Kidney epithelial cell (primary cell): ENCODE measurements at places on chromosomes 1 and 21. TPM values are rescaled to one million over a fixed set of nuclear protein-coding genes. Genes with fewer than 3 reads are reported as not detected.

GRCh38 chr21:41032541-41032940 lies 135.4 kb upstream of the BACE2 start:
- DNase-seq: no peak

DNA sequence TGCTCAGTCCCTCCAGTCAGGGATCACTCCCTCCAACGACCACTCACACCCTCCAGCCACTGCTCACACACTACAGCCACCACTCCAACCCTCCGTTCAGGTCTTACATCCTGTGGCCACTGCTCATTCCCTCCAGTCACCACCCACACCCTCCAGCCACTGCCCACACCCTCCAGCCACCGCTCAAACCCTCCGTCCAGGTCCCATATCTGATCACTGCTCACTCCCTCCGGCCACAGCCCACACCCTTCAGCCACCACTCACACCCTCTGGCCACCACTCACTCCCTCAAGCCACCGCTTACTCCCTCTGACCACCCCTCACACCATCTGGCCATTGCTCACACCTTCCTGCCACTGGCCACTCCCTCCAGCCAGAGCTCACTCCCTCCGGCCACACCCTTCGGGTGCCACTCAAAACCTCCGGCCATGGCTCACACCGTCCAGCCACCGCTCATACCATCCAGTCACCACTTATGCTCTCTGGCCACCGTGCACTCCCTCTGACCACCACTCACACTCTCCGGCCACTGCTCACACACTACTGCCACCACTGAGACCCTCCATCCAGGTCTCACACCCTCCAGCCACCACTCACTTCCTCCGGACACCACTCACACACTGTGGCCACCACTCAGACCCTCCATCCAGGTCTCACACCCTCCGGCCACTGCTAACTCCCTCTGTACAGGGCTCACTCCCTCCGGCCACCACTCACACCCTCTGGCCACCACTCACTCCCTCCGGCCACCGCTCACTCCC lies 4.7 kb upstream of the TFF1 start:
- DNase-seq: no peak

DNA sequence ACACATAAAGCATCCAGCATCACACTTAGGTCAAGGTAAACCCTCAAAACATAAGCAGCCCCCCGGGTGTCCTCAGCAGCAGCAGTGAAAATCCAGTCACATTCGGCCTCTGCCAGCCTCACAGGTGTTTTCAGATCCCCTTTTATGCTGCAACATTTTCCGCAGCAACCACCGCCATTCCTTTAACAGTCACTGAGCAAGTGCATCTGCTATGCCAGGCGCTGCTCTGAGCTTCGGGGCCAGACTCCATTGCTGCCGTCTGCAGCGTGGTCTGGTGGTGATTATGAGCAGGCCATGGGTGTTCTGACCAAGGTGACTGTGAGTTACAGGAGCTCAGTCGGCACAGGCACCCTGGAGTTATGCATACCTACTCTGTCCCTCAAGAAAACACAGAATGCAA lies 4.5 kb downstream of the URB1 start:
- DNase-seq: no peak

DNA sequence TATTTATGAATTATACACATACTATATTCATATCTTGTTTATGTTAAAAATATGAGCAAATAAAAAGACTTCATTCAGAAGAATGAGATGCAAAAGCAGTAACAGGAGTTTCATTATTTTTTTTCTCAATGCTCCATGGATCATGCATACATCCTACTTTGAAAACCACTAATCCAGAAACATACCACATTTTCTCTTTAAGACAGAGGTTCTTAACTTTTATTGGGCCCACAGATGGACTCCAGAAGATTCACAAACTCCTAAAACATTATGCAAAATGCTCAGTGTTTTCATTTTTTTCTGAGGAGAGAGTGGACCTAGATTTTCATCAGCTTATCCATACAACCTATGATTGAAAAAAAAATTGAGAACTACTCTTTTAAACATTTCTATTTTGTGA lies 227.8 kb downstream of the DNM3 start:
- no peak for DNase-seq

GRCh38 chr1:232635778-232636356 lies 5.9 kb upstream of the SIPA1L2 start:
- no peak for DNase-seq

GRCh38 chr1:212488436-212489283 lies 55.9 kb downstream of the NENF start:
- peak; percentile 91 for DNase-seq

GRCh38 chr1:20233866-20234265 lies 47.5 kb upstream of the PLA2G2C start:
- DNase-seq: no peak

GRCh38 chr1:242228991-242229390 lies 230.1 kb upstream of the MAP1LC3C start:
- DNase-seq: no peak

DNA sequence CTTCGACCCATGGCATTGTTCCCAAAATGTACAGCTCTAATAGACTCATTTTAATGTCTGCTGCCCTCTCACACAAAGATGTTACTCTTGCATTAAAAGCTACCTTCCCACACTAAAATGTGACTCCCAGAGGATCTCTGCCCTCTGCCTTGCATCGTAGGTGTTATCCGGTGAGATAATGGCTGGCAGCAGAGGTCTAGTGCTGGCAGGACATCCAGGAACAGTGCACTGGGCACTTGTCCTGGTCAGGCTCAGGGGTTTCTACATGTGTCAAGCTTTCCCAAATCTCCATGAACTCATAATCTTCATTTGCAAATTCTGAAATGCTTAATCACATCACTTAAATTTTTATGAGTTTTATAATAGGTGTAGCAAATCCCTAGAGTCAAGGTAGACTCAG lies 310.6 kb downstream of the LRRIQ3 start:
- no peak for DNase-seq

GRCh38 chr1:89407360-89407759 lies 43.5 kb downstream of the GBP6 start:
- DNase-seq: peak; percentile 26

DNA sequence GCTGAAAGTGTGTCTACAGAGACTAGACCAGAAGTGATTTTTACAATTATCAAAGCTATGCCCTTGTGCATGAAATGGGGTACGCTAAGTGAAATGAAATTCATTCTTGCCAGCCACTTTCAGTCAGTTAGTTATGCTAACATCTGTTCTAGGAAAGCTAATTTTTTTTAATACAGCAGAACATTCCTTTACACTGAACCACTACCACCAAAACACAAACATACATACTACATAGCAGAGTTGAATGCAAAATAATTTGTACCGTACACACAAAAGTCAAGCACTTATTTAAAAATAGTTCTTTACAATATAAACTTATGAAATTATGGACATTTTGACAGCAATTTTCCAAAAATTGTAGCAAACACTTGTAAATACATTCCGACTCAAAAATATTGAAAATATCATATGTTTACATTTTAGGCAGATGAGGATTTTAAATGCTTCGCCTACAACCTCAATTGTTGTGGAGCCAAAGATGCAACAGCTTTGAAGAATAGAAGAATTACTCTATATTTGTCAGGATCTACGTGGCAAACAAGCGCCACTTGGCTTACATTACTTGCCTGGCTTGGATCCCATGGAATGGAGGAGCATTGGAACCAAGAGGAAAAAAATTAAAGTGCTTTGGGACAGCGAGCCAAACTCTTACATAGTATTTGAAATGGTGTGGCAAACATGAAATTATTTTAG lies 30.6 kb downstream of the WLS start:
- no peak for DNase-seq

DNA sequence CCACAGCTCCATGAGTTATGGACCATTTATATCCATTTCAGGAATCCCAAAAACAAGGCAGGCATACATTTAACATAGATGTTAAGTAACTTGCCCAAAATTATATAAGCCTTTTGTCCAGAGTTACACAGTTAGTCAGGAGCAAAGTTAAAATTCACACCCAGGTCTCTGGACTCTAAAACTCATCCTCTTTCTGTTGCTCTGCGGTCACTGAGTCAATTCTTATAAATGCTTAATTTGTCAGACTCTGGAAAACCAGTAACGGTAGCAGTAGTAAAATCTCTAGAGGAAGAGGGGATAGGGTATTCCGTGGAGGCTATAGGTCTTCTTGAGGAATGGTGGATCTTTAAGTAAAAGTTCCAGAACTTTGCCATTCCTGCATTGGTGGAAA lies 223.6 kb upstream of the JUN start:
- DNase-seq: no peak

GRCh38 chr1:156052862-156053767 lies 483 bp downstream of the UBQLN4 start:
- no peak for DNase-seq

DNA sequence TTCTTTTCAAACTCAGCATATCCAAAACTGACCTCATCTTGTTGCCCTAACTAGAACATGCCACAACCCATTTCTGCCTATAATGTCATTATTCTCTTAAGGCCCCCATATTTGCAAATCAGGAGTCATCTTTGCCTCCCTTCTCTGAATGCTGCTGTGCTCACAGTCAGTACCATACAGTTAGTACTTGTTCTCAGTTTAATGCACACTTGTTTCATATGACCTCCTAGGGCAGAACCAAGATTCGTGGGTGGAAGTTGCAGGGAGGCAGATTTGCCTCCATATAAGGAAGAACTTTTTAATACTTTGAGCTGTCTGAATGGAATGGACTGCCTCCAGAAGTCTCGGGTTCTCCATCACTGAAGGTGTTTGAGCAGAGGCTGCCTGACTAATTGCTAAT lies 9.2 kb downstream of the CAP1 start:
- no peak for DNase-seq

DNA sequence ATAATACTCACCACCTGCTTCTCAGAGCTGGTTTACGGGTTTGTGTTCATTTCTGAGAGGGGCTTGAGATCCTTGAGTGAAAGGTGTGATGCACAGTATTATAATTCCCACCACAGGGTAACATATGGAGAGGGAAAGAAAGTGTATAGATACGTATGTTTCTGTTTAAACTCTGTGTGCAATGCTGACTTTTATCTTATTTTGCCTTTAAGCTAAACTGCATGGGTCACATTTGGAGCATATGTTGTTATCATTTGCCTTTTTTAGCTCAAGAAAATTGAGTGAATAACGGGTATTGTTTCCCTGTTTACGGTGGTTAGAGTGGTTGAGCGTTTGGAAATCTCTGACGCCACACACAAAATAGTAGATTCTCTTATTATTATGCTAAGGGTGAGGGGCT lies 191.1 kb upstream of the NFIA start:
- no peak for DNase-seq

DNA sequence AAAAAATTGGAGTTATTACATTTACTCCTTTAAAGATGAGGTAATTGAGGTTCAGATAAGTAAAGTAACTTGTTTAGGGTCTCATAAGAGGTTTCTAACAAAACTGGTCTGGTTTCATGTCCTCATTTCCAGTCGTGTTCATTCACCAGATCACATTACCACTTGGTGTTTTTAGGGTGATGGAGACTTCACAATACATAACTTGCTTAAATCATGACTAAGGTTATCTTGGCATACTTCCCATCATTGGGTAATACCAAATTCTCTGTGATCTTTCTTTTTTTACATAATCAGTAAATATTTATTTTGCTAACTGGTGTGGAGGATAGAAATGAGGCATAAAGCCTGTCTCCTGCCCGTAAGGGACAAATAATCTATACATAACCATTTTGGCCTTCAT lies 31.6 kb upstream of the RPTN start:
- DNase-seq: no peak

- no peak for DNase-seq
Observed at GRCh38 chr1:92502247-92502646, 15.5 kb upstream of the GFI1 start.

DNA sequence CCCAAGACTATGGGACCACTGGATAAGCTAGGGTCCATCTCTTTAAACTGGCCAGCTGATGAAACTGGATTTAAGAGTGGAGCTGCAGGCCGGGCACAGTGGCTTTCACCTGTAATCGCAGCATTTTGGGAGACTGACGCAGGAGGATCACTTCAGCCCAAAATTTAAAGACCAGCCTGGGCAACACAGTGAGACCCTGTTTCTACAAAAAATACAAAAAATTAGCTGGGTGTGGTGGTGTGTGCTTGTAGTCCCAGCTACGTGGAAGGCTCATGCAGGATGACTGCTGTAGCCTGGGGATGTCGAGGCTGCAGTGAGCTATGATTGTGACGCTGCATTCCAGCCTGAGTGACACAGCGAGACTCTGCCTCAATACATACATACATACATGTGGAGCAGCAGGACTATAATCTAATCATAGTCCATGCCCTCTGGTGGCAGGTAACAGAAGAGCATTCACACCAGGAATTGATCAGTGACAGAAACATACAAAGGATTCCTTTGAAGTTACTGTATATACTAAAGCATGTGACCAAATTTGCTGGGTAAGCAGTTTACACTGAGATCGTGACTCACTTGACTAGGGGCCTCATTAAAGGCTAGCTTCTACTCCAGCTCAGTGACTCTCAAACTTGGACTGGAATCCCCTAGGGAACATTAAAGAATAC lies 101.5 kb upstream of the SLFNL1 start:
- peak; percentile 78 for DNase-seq

- DNase-seq: no peak
Observed at GRCh38 chr1:231855361-231855760, 228.8 kb downstream of the DISC1 start.

DNA sequence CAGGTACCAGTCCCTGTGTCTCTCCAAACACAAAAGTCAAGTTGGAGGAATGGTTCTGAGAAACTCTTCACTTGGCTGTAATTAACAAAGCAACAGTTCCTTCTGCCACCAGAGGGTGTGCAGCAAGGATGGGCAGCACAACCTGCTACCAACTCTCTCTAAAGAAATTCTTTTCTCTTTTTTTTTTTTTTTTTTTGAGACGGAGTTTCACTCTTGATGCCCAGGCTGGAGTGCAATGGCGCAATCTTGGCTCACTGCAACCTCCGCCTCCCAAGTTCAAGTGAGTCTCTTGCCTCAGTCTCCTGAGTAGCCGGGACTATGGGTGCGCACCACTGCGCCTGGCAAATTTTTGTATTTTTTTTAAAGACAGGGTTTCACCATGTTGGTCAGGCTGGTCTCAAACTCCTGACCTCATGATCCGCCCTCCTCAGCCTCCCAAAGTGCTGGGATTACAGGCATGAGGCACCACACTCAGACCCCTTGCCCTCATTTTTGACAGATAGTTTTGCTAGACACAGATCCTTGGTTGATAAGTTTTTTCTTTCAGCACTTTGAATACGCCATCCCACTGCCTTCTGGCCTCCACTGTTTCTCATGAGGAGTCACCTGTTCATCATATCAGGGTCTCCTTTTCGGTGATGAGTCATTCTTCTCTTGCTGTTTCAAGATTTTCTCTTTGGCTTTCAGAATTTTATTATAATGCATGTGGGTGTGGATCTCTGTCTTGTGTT lies 12.1 kb upstream of the DEGS1 start:
- no peak for DNase-seq

Gene PYGO2
- total RNA-seq: 21.2 and 27.8 TPM in 2 replicates

Gene AMIGO1
- 2.8 and 3.0 TPM in 2 replicates for total RNA-seq

Gene UMODL1
- not detected in 2 replicates for total RNA-seq

Gene PTPRU
- 55.4 and 80.4 TPM in 2 replicates for total RNA-seq

Gene VANGL2
- 17.0 and 18.2 TPM in 2 replicates for total RNA-seq

Gene DYRK3
- total RNA-seq: 14.8 and 17.9 TPM in 2 replicates

Gene HSD11B1
- total RNA-seq: 2.0 and 2.1 TPM in 2 replicates

Gene TFF2
- total RNA-seq: not detected in 2 replicates

Gene CNKSR1
- 15.2 and 16.8 TPM in 2 replicates for total RNA-seq

Gene JAM2
- total RNA-seq: 2.0 and 3.6 TPM in 2 replicates

Gene METTL13
- total RNA-seq: 35.1 and 37.9 TPM in 2 replicates

Gene OPTC
- total RNA-seq: not detected in 2 replicates

Gene PDZK1IP1
- total RNA-seq: 22.7 and 28.1 TPM in 2 replicates

Gene BCL10
- 40.1 and 43.0 TPM in 2 replicates for total RNA-seq

Gene SMCP
- total RNA-seq: not detected in 2 replicates
